Activated naive CD8-positive, alpha-beta T cell treated with anti-CD3 and anti-CD28 coated beads, Interleukin-2, amount 10 ng/mL, durations not matched to agents 7 days and 5 days (primary cell): ENCODE measurements at places on chromosomes 7 and 10.

GRCh38 chr10:116801658-116802057, 47.6 kb upstream of the ENO4 start:
- no peak for DNase-seq

DNA sequence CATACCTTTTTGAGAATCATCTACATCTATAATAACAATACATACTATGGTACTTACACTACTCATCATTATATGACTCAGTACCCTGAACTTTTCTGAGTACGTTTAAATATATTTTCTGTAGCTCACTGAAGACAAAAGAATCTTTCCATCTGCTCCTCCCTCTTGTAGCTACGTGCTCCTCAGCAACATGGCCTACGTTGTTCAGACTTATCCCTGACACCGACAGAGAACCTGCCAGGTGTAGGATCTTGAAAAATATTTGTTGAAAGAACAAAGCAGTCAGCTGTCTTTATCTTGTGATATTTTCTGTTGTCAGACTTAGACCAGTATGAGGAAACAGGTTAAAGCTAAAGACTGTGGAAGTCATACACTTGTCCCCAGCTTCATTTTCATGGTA, 356.0 kb upstream of the MYO3A start:
- DNase-seq: no peak

DNA sequence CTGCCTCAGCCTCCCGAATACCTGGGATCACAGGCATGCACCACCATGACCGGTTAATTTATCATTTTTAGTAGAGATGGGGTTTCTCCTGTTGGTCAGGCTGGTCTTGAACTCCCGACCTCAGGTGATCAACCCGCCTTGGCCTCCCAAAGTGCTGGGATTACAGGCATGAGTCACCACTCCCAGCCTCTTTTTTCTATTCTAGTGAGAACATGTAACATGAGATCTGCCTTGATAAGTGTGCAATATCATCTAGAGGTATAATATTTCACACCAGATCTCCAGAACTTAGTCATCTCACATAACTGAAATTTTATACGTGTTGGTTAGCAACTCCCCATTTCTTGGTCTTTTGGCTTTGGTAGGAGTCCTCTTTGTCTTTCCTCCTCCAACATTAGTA, 656.9 kb downstream of the CNTNAP2 start:
- no peak for DNase-seq

- DNase-seq: no peak
These were observed 301.0 kb downstream of the SORCS1 start for GRCh38 chr10:106863549-106863948.

DNA sequence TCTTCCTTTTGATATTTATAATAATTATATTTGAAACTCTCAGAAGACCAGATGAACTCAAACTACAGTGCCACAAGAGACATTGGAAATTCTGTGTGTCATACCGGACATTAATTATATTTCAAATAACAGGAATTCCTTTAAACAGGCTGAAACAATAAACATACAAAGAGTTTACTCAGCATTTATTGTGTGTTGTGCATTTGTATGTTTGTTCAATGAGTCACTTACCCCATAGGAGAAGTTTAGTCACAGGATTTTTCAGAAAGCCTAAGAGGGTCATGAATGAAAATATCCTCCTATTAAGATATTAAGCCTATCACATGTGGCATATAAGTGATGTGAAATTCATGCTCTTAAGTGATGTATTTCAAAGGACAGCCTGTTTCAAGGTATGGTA, 566.8 kb downstream of the CNTNAP2 start:
- no peak for DNase-seq

DNA sequence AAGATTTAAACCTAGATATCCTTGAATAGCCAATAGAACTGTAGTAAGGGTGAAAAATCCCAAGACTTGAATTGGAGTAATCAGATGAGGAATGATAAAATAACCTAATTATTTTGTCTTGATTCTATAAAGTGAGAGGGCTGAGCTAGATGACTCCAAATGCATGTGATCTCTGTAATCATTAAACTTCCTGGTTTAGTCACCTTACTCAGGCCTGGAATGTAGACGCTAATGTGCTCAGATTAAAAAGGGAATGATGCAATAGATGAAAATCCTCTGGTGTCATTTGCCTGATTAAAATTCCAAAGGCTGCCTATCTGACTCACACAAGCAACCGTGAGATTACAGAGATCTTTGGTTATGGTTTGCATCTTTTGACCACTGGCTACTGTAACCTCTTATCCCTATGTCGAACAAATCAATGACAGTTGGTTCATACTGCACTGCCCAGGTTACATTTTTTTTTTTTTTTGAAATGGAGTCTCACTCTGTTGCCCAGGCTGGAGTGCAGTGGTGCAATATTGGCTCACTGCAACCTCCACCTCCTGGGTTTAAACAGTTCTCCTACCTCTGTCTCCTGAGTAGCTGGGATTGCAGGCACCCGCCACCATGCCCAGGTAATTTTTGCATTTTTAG, 2.9 kb upstream of the HKDC1 start:
- no peak for DNase-seq

DNA sequence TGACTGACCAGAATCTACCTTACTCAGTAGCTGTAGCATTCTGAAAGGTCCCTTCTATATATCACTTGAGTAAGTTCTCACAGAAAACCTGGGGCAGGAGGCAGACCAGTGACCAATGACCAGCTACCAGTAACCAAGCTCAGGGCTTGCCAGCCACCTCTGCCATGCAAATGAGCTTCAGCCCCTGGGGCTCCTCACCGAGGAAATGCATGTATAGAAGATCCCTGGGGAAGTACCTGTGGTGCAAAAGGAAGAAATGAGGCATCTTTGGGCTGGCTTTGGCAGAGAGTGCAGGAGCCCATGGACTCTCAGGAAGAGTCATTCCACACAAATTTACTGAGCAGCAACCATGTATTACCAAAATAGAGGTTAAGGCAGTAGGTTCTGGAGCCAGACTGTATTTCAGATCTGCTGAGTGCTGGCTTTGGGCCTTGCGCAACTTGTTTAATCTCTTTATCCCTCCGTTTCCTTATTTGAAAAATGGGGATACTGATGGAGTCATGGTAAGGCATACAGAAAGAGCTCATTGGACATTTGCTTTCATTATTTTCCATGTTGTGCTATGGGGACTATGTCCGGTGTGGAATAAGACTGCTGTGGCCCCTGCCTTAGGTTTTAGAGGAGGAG, 41.1 kb upstream of the FAM204A start:
- no peak for DNase-seq

DNA sequence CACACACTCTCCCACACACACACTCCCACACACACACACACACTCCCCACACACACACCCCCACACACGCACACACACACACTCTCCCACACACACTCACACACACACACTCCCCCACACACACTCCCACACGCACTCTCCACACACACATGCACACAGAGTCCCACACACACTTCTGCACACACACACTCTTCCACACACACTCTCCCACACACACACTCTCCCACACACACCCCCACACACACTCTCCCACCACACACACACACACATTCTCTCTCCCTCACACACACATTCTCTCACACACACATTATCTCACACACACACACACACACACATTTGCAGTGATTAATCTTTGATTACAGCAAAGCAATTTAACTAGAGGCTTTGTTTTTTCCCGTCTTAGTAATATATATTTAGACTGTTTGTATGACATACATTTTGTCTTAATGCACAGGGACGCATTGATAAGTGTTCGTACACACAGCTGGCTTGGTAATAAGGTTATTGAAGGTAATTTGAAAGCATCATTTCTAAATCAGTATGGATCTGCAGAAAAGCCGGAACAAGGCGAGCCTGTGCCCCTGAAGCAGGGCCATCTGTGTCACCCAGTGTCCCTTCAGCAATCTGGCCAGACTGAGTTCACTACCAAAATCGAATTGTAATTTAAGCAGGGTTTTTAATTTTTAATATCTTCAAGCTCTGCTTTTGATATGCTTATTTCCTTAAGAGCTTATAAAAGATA, 69.9 kb upstream of the SH2B2 start:
- DNase-seq: no peak

GRCh38 chr10:123549761-123550454, 116.2 kb upstream of the GPR26 start:
- no peak for DNase-seq

DNA sequence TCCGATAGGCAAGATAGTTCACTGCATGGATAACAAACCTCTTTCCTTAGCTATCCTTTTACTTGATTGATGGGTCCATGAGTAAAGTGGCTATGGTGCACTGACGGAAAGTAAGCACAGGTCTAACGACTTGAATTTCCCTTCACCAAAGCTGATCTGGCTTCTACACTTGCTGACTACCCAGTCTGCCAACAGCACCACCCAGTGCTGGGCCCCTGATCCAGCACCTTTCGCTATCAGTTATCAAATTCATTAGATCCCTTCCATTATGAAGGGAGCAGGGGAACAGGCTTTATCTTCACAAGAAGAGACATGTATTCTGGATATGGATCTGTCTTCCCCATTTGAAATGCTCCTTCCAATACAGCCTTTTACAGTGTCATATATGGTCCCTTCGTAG, 855.9 kb downstream of the GRID1 start:
- DNase-seq: no peak
